ENCODE measurements at places on chromosomes 5 and 9.

- no peak for DNase-seq
- H3K27ac ChIP-seq, result no peak overlapping the region
- no peaks in the 10 kb centered on the region for H3K4me1 ChIP-seq
- no peaks in the 10 kb centered on the region for H3K36me3 ChIP-seq
- H3K4me3 ChIP-seq, result no peak overlapping the region
- no peaks in the 10 kb centered on the region for H3K27me3 ChIP-seq
Observed at GRCh38 chr5:146529984-146530383, 14.0 kb upstream of the GPR151 start.

DNA sequence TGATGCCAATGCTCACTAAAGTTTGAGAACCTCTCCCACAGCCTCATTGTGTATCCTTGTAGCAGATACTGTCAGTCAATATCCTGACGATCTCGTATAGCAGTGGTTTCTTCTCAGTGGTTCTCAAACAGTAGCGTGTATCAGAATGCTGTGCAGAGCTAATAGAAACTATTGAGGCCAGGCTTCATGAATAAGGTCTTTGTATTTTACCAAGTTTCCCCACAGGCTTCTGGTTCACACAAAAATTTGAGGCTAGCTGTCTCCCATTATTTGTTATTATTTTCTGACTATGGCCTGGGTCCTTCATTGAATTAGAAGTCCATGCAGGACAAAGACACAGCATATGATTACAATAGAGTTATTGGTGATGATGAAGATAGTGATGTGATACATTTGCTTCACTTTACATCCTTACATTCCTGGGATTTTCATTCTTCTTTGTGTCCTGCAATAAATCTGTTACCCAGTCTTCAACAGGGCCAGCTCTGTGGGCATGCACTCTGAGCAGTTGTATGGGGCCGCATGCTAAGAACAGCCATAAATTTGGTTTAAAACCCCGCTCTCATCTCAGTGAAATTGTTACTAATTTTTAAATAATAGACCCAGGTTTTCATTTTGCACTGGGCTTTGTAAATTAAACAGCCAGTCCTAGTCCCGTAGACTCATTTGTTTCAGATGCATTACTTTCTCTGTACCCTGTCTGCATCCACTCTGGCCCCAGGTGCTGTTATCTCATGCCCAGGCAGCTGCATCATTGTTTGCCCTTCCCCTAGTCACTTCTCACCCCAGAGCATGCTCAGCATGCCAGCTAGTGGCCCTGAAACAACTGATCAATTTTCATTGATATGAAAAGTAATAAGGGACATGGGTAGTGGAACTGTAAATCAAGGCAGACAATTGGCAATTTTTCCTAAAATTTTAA lies 199.9 kb upstream of the PIK3R1 start:
- DNase-seq, result no peak
- no peaks in the 10 kb centered on the region for H3K4me1 ChIP-seq
- H3K27me3 ChIP-seq, result no peaks in the 10 kb centered on the region
- no peak overlapping the region for H3K27ac ChIP-seq

GRCh38 chr5:172091956-172092732 lies 85.7 kb upstream of the FBXW11 start:
- H3K27me3 ChIP-seq, result no peaks in the 10 kb centered on the region
- H3K4me3 ChIP-seq, result no peak overlapping the region
- H3K4me1 ChIP-seq, result no peaks in the 10 kb centered on the region
- no peak for DNase-seq
- H3K36me3 ChIP-seq, result peaks cover 8% of the 10 kb centered on the region
- no peak overlapping the region for H3K27ac ChIP-seq

DNA sequence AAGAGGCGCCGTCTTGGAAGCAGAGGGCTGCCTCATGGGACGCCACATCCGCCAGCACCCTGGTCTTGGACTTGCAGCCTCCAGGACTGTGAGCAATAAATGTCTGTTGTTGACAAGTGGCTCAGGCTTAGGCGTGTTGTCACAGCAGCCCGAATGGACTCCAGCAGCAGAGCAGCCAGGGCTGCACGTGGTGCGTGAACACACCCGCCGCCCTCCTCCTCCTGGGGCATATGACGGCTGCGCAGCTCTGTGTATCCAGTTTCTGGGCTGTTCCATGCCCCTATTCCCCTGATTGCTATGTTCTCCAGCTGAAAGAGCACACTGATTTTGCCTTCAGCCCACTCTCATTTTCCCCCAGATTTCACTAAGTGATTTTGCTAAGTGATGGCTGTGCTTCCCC lies 36.0 kb upstream of the CLPTM1L start:
- no peaks in the 10 kb centered on the region for H3K4me1 ChIP-seq
- no peaks in the 10 kb centered on the region for H3K27me3 ChIP-seq
- H3K36me3 ChIP-seq, result no peaks in the 10 kb centered on the region
- H3K27ac ChIP-seq, result no peak overlapping the region
- DNase-seq, result no peak

DNA sequence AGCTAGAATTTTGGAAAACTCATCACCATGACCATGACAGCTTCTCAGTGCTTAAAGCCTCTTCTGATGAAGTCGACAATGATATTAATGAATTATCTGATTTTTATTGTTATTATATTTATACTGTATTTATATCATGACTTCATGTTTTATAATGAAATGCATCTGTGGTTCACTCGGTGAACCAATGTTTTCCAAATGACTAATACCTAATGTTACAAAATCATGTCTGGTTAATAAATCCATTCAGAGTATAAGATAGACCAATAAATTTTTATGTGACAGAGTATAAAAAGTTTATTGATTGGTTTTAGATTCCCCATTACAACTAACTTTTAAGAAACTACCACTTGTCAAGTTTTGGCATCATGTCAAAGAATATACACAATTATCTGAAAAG lies 416.5 kb downstream of the MLLT3 start:
- no peak overlapping the region for H3K27ac ChIP-seq
- H3K4me1 ChIP-seq, result no peaks in the 10 kb centered on the region
- H3K4me3 ChIP-seq, result no peak overlapping the region

- peak overlapping the region; percentile 71 for H3K27ac ChIP-seq
- H3K36me3 ChIP-seq, result no peaks in the 10 kb centered on the region
- DNase-seq, result peak; percentile 15
- no peaks in the 10 kb centered on the region for H3K27me3 ChIP-seq
- peaks cover 21% of the 10 kb centered on the region for H3K4me1 ChIP-seq
Observed at GRCh38 chr9:108478431-108479332, 377.1 kb downstream of the ACTL7B start.

- H3K4me3 ChIP-seq, result no peak overlapping the region
- H3K27me3 ChIP-seq, result no peaks in the 10 kb centered on the region
- H3K4me1 ChIP-seq, result peaks cover 12% of the 10 kb centered on the region
- peak overlapping the region; percentile 19 for H3K27ac ChIP-seq
Observed at GRCh38 chr5:17000291-17000939, 64.3 kb upstream of the MYO10 start.

Measured in thoracic aorta (tissue), 2 donors.